Activated T-helper 1 cell treated with anti-CD3 and anti-CD28 coated beads, Interleukin-12 subunit alpha, Interleukin-12 subunit beta, Interleukin-2, Interleukin-4 antibody, amounts not matched to agents 30 ng/mL and 10 ng/mL and 1 ng/mL, durations not matched to agents 14 hours and 24 hours and 36 hours (primary cell): ENCODE measurements at places on chromosomes 1 and 21. TPM values are rescaled to one million over a fixed set of nuclear protein-coding genes. Genes with fewer than 3 reads are reported as not detected.

The HJV gene
- not detected in 2 replicates for total RNA-seq

The COL9A2 gene
- total RNA-seq = 20.4 and 22.3 TPM in 2 replicates

The OR2T35 gene
- not detected in 2 replicates for total RNA-seq

The GJA8 gene
- total RNA-seq = not detected in 2 replicates

- H3K4me1 ChIP-seq = no peaks in the 10 kb centered on the region
- H3K27me3 ChIP-seq = no peaks in the 10 kb centered on the region
- no peaks in the 10 kb centered on the region for H3K36me3 ChIP-seq
- DNase-seq = no peak
- H3K27ac ChIP-seq = no peak overlapping the region
- H3K4me3 ChIP-seq = no peak overlapping the region
Measured at GRCh38 chr1:170727963-170728362, 64.0 kb downstream of the PRRX1 start.

DNA sequence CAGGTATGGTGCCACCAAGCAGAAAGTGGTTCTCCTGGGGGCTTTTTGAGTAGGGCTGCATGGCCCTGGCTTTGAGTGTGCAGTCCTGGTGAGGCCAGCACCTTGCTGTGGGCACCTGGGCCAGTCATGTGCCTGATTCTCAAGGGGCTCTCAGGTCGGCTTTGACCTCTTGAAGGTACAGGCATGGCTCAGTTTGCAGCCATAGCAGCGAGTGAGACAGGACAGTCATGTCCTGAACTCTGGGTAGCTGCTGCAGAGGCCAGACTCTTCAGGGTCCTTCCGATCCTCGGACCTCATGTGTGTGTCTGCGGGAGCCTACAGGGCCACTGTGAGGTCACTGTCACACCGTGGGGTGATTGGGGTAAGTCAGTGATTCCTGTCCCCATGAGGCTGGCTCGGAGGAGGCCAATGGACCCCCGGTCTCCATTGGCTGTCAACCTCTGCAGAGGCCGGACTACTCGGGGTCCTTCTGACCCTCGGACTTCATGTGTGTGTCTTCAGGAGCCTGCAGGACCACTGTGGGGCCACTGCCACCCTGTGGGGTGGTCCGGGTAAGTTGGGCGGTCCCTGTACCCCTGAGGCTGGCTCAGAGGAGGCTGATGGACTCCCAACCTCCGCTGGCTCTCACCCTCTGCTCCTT is 95.2 kb upstream of the C1orf174 start:
- H3K27ac ChIP-seq = no peak overlapping the region
- no peak for DNase-seq
- H3K36me3 ChIP-seq = no peaks in the 10 kb centered on the region
- no peak overlapping the region for H3K4me3 ChIP-seq

- no peak overlapping the region for H3K27ac ChIP-seq
- no peak for DNase-seq
- peaks cover 26% of the 10 kb centered on the region for H3K4me1 ChIP-seq
- H3K4me3 ChIP-seq = no peak overlapping the region
- H3K36me3 ChIP-seq = peaks cover 46% of the 10 kb centered on the region
- H3K27me3 ChIP-seq = no peaks in the 10 kb centered on the region
Measured at GRCh38 chr1:110040548-110040947, 6.1 kb downstream of the STRIP1 start.

GRCh38 chr1:241706967-241707366 is 54.9 kb downstream of the WDR64 start:
- peaks cover 4% of the 10 kb centered on the region for H3K4me1 ChIP-seq
- no peak for DNase-seq

DNA sequence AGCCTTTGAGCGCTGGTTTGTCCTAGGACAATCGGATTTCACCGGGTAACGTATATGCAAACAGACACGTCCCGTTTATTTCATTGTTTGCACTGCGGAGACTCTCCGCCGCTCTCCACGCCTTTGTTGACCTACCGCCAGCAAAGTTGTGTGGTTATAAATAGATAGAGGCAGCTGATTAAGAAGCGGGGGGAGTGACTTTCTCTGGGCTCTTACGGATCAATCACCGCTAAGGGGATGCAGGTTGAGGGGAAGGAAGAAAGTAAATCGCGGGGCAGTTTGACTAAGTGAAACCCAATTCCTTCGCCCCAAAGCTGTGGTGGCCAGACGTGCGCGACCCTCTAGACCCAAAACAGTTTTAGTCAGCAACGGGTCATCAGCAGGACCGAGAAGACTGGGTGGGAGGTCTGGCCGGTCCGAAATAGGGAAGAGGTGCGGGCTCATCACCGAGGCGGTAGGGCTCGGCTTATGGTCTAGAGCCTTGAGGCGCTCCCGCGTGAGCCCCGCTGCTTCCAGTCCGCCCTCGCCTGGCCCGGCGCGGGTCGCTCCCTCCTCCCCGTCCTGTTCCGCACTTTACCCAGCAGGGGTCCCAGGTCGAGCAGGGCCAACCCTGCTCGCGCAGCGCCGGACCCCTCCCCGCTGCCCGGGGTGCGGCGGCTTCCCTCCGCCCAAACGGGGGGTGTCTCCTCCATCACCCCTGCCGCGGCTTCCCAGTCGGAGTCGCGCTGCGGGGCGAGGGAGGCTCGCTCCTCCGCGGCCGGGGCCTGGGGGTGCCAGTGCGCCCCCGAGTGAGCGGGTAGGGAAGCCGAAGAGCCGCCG is 120.8 kb upstream of the RRP15 start:
- peak overlapping the region; percentile 43 for H3K27ac ChIP-seq
- no peak for DNase-seq
- peaks cover 15% of the 10 kb centered on the region for H3K4me1 ChIP-seq

GRCh38 chr21:34713621-34714020 is 44.8 kb downstream of the CLIC6 start:
- no peak overlapping the region for H3K4me3 ChIP-seq
- peaks cover 25% of the 10 kb centered on the region for H3K4me1 ChIP-seq

DNA sequence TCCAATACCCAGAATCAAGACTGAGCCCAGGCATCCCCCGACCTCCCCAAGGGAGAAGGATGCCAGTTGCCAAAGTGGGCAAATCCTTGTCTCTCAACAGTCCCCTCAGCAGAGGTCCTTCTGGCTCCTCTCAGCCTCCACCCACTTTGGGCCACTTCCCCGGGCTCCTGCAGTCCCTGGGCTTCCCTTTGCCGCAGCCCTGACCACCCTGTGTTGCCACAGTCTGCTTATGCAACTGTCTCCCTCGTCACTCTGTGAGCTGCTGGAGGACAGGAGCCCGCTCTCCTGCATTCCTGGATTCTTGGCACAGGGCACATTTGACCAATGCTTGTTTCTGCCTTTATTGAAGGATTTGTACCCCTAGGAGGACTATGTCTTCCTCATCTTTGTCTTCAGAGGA is 2.9 kb upstream of the LRP8 start:
- H3K4me3 ChIP-seq = no peak overlapping the region
- peaks cover 7% of the 10 kb centered on the region for H3K36me3 ChIP-seq
- DNase-seq = no peak

DNA sequence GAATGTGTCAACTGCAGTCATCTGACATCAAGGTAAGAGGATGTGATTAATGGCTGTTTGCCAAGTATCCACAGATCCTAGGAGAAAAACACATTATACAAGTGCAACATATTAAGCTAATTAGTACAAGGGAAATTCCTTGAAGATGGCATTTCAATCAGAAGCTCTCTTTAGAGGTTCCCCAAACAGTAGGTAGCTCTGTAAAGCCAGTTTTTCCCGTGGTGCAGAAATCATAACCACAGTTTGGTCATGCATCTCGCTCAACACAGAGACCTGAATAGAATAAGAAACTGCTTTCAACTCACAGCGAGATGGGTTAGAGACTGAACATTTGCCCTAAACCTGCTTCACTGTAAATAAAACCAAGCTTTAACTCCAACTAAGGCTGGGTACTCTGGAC is 230.5 kb upstream of the CAMK1G start:
- no peak overlapping the region for H3K4me3 ChIP-seq
- DNase-seq = no peak
- peaks cover 9% of the 10 kb centered on the region for H3K27me3 ChIP-seq
- no peaks in the 10 kb centered on the region for H3K36me3 ChIP-seq

GRCh38 chr1:215084621-215085020 is 2.1 kb downstream of the KCNK2 start:
- no peaks in the 10 kb centered on the region for H3K4me1 ChIP-seq
- H3K27ac ChIP-seq = no peak overlapping the region
- H3K36me3 ChIP-seq = no peaks in the 10 kb centered on the region
- H3K27me3 ChIP-seq = peaks cover 52% of the 10 kb centered on the region
- no peak for DNase-seq

GRCh38 chr1:49104575-49104974 is 327.9 kb upstream of the BEND5 start:
- no peak for DNase-seq
- no peak overlapping the region for H3K4me3 ChIP-seq
- H3K36me3 ChIP-seq = no peaks in the 10 kb centered on the region
- H3K4me1 ChIP-seq = no peaks in the 10 kb centered on the region
- no peak overlapping the region for H3K27ac ChIP-seq

DNA sequence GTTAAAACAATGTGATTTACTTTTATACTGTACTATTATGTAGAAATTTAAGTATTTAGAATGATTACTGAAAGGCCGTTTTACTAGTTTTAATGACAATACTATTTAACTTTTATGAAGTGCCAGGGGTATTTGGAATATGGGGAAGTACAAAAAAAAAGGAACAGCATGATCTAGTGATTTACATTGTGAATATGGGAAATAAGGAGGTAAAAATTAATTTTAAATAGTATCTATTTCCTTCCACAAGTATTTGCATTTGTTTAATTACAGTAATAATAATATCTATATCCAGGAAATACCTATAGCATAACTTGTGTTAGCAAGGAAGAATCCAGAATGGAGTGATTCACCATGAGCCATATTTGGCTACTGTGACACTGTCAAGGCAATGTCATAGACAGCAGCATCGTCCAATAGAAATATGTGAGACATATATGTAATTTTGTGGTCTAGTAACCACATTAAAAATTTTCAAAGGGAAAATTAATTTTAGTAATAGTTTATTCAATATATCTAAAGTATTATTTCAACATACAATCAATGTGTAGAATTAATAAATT is 22.0 kb downstream of the CNST start:
- DNase-seq = no peak

DNA sequence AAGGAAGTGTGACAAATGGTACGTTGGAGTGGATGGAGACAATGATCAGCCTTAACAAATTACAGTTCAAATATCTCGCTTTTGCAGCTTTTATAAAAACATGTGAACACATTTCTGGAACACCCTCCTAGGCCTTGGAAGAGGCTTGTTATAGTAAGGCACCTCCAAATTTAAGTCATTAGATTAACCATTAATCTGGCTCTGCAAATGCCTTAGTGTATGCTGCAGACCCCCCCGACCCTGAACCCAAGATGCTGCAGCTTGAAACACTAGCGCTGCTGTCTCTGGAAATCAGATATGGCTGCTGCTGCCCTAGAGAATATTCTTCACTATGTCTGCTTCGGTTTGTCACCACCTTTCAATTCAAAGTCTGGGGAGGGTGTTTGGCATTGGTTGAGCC is 196.4 kb downstream of the MIS18A start:
- H3K27me3 ChIP-seq = peaks cover 2% of the 10 kb centered on the region
- no peak for DNase-seq
- no peak overlapping the region for H3K27ac ChIP-seq
- H3K4me1 ChIP-seq = no peaks in the 10 kb centered on the region

DNA sequence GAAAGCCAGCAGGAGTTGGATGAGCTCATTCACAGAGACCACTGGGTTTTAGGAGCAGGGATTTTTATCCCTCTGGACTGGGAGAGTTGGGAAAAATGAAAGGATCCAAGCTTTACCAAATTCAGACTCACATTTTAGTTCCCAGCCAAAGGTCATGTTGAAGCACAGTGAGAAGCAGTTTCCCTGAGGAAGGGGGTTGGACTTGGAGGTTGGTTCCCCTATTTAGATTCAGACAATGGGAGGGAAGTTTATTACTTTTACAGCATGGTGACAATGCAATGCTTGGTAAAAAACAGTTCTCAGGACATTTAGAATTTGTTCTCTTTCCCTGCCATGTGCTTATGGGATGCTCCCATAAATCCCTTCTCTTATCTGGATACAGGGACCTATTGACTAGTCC is 57.3 kb upstream of the ZNF648 start:
- H3K36me3 ChIP-seq = no peaks in the 10 kb centered on the region
- H3K27ac ChIP-seq = no peak overlapping the region
- DNase-seq = no peak
- H3K4me1 ChIP-seq = no peaks in the 10 kb centered on the region
- peaks cover 12% of the 10 kb centered on the region for H3K27me3 ChIP-seq
- no peak overlapping the region for H3K4me3 ChIP-seq

- H3K4me1 ChIP-seq = peaks cover 61% of the 10 kb centered on the region
- H3K27me3 ChIP-seq = no peaks in the 10 kb centered on the region
- no peak for DNase-seq
- H3K4me3 ChIP-seq = no peak overlapping the region
- peaks cover 2% of the 10 kb centered on the region for H3K36me3 ChIP-seq
Measured at GRCh38 chr1:183480971-183481441, 8.7 kb downstream of the SMG7 start.

- no peaks in the 10 kb centered on the region for H3K36me3 ChIP-seq
- H3K4me3 ChIP-seq = no peak overlapping the region
- no peak for DNase-seq
- no peaks in the 10 kb centered on the region for H3K27me3 ChIP-seq
Measured at GRCh38 chr1:80509965-80510522, 1290.7 kb upstream of the ADGRL2 start.

- DNase-seq = no peak
- no peaks in the 10 kb centered on the region for H3K36me3 ChIP-seq
- H3K27ac ChIP-seq = no peak overlapping the region
- peaks cover 3% of the 10 kb centered on the region for H3K27me3 ChIP-seq
Measured at GRCh38 chr1:75519651-75520427, 91.1 kb downstream of the SLC44A5 start.

GRCh38 chr1:108717774-108718316 is 5.1 kb downstream of the FNDC7 start:
- H3K27me3 ChIP-seq = peaks cover 3% of the 10 kb centered on the region
- H3K4me1 ChIP-seq = no peaks in the 10 kb centered on the region
- H3K27ac ChIP-seq = no peak overlapping the region
- no peaks in the 10 kb centered on the region for H3K36me3 ChIP-seq
- no peak for DNase-seq

DNA sequence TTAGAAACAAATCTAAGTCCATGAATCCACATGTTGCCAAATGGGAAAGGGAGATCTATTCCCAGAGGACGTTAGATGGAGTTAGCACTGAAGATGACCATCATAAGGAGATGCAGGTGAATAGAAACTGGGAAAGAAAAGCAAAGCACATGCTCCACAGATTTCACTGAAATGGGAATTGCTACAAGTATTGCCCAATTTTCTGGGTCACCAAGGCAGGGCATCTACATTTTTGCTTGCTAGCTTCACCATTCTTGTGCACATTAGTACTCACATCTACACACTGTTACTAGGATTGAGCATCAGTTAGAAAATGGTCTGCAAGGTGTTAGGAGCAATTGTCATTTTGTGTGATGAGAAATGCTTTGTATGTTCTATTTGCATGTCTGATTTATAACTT is 99.1 kb downstream of the JAK1 start:
- H3K4me3 ChIP-seq = no peak overlapping the region
- H3K36me3 ChIP-seq = peaks cover 52% of the 10 kb centered on the region

GRCh38 chr1:17012775-17013490 is 1.2 kb upstream of the ATP13A2 start:
- DNase-seq = no peak
- peaks cover 24% of the 10 kb centered on the region for H3K4me1 ChIP-seq
- no peak overlapping the region for H3K4me3 ChIP-seq
- H3K27me3 ChIP-seq = peaks cover 4% of the 10 kb centered on the region
- H3K36me3 ChIP-seq = peaks cover 2% of the 10 kb centered on the region

- H3K4me3 ChIP-seq = no peak within 1 kb of the TSS
- peaks cover 2% of the 10 kb centered on the region for H3K27me3 ChIP-seq
- no peak for DNase-seq
- no peak within 1 kb of the TSS for H3K27ac ChIP-seq
- no peaks in the 10 kb centered on the region for H3K36me3 ChIP-seq
- no peaks in the 10 kb centered on the region for H3K4me1 ChIP-seq
Measured at GRCh38 chr1:171090604-171091003, at the start of gene FMO3. Gene FMO3 (plus strand): TSS chr1:171090905. CDS start chr1:171092659, 1,754 bp downstream.

GRCh38 chr1:12661606-12662219 is 17.8 kb downstream of the AADACL4 start:
- peaks cover 18% of the 10 kb centered on the region for H3K27me3 ChIP-seq
- H3K27ac ChIP-seq = no peak overlapping the region
- no peak overlapping the region for H3K4me3 ChIP-seq
- no peak for DNase-seq
